ENCODE measurements at places on chromosomes 1 and 21.

GRCh38 chr1:46611691-46612221, 4.9 kb downstream of the MOB3C start:
- DNase-seq = no peak

- DNase-seq = no peak
These were observed 185.6 kb upstream of the CAMK1G start for GRCh38 chr1:209397910-209398309.

GRCh38 chr21:20459838-20460237, 538.4 kb upstream of the NCAM2 start:
- no peak for DNase-seq

GRCh38 chr21:41866274-41866809, 12.8 kb downstream of the PRDM15 start:
- no peak for DNase-seq

- DNase-seq = no peak
These were observed 3.1 kb upstream of the RIPK4 start for GRCh38 chr21:41769933-41770332.

- DNase-seq = no peak
These were observed 25.1 kb upstream of the PHGDH start for GRCh38 chr1:119686661-119687060.

DNA sequence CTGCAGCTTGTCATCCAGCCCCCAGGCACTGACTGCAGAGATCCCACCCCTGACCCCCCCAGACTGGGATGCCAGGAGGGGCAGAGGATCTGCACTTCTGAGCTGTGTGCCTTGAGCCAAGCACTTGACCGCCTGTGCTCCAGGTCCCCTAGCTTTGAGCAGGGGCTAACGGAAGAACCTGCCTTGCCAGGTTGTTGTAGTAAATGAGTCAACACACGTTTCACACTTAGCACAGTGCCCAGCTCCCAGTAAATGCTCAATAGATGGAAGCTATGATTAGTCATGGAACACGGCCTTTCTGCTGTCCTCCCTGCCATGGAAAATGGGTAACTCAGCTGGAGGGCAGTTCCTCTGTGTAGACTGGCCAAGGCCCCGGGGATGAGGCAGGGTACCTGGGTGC, 24.1 kb downstream of the IFFO2 start:
- peak; percentile 67 for DNase-seq

DNA sequence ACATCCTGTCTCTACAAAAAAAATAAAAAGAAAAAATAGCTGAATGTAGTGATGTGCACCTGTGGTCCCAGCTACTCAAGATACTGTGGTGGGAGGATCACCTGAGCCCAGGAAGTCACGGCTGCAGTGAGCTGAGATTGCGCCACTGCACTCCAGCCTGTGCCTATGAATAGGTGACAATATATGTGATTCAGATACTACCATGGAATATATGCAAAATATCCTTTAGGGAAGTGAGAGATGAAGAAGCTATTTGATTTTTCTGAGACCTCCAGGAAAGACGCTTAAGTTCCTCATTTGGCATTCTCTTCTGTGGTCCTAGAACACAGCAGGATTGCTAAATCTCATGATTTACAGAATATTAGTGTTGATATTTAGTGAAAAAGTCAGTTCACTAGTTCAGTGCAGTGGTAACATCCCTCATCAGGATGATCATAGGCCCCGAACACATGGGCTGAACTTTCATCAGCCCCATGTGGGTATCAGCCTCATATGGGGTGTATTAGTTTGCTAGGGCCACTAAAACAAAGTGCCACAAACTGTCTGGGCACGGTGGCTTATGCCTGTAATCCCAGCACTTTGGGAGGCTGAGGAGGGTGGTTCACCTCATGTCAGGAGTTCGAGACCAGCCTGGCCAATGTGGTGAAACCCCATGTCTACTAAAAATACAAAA, 6.0 kb upstream of the VASH2 start:
- no peak for DNase-seq

DNA sequence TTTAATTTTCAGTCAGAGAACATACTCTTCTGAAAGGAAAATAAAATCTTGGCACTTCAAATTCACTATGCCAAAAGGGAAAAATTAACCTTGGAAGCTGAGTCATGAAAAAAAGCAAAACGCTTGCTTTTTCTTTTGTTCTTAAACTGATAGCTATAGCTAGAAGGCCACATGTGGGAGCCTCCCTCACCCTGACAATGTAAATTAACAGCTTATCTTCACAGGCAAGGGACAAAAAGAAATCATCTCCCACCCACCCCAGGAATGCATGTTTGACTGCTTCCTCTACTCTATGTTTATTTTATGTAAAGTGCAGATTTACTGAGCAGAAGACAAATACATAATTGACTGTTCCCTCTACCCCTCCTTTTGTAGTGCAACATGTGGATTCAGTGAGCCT, 38.0 kb downstream of the EBNA1BP2 start:
- DNase-seq = no peak

GRCh38 chr1:211738691-211739301, 63.4 kb upstream of the NEK2 start:
- no peak for DNase-seq

DNA sequence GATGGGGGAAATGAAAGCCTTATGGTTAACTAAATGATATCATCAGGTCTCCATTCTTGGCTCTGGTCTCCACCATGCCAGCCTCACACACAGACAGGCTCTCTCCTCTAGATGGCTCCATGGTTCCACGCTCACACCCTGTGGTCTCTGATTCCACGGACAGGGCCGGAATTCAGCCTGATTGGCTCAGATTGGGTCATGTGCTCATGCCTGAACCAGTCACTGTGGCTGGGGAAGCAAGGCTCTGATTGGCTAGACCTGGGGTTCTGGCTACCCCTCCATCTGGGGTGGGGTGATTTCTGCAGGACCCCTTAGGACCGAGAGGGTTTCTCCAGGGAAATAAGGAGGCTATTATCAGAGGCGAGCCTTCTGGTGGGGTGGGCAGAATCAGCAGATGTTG, 277.0 kb downstream of the PTPRU start:
- peak; percentile 64 for DNase-seq

- DNase-seq = no peak
These were observed 380.1 kb downstream of the NUF2 start for GRCh38 chr1:163701783-163702374.

DNA sequence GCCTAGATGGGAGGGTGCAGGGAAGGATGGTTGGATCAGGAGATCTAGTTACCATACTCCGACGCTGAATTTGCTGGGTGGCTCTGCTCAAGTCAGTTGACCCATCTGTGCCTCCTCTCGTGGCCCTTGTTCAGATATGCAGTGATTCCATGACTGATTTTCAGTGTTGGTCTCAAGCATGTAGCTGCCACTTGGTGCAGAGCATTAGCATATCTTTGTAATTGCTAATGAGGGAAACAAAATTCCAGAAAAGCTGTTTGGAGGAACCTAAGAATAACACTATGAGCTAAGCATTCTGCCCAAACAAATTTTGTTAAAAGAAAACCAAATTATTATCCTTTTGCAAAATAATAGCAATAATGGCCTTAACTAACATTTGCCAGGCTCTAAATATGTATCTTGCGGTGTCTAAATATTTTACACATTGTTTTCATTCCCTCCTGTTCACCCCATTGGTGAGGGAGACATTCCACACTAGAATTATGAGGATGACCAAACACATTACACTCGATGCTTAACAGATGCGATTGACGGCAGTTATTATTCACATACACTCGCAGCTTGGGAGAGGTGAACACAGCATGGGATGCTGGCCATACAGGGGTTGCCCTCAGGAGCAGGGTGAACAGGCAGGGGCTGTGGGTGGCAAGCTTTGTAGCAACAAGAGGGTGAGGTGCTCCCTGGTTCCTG, 69.1 kb downstream of the KCNJ15 start:
- DNase-seq = no peak

Data from fibroblast of lung (primary cell).